Diencephalon (tissue), 1 donor: ENCODE measurements at places on chromosomes 12 and 14. TPM values are rescaled to one million over a fixed set of nuclear protein-coding genes. Genes with fewer than 3 reads are reported as not detected.

Gene FLVCR2
- total RNA-seq: 6.7 TPM

Gene DTX1
- 34.8 TPM for total RNA-seq

Gene CRADD
- total RNA-seq: 18.9 TPM

Gene FRS2
- total RNA-seq: 61.6 TPM

Gene HCAR1
- 0.69 TPM for total RNA-seq

Gene CIROP
- not detected for total RNA-seq

Gene SUPT16H
- 85.6 TPM for total RNA-seq

Gene GPR162
- total RNA-seq: 87.9 TPM

Gene TROAP
- total RNA-seq: 6.5 TPM

Gene RASSF3
- total RNA-seq: 4.8 TPM

Gene PIK3C2G
- under 0.01 TPM for total RNA-seq

Gene LGMN
- 50.7 TPM for total RNA-seq

Gene SNRPF
- total RNA-seq: 20.1 TPM

Gene CIDEB
- 2.8 TPM for total RNA-seq

Gene CEBPE
- not detected for total RNA-seq

Gene GTF2A1
- 75.7 TPM for total RNA-seq

Gene WASHC4
- total RNA-seq: 82.1 TPM

Gene MSI1
- 10.1 TPM for total RNA-seq

Gene ADAM21
- 0.69 TPM for total RNA-seq

Gene RD3L
- 1.2 TPM for total RNA-seq

Gene SPTB
- total RNA-seq: 28.1 TPM

Gene PRPF40B
- total RNA-seq: 14.1 TPM

Gene RGS6
- 10.6 TPM for total RNA-seq

Gene CPNE6
- total RNA-seq: 16.8 TPM

Gene INSM2
- total RNA-seq: 2.3 TPM

Gene TMPRSS12
- not detected for total RNA-seq

Gene LRP1-AS
- total RNA-seq: not detected

Gene CFAP73
- 3.7 TPM for total RNA-seq

Gene TDP1
- 27.7 TPM for total RNA-seq

Gene IL31
- total RNA-seq: not detected

Gene ATL1
- 128 TPM for total RNA-seq

Gene OTUB2
- total RNA-seq: 11.3 TPM

Gene PTPRB
- total RNA-seq: 10.1 TPM

Gene OASL
- 0.46 TPM for total RNA-seq

Gene NTF3
- total RNA-seq: 6.2 TPM

Gene ACIN1
- 91.8 TPM for total RNA-seq

Gene KIAA0586
- total RNA-seq: 27.5 TPM

Gene PRB2
- not detected for total RNA-seq

Gene KCNC2
- total RNA-seq: 41.5 TPM

Gene TAS2R46
- 3.2 TPM for total RNA-seq

Gene VWF
- 18.5 TPM for total RNA-seq

Gene RNU4-1
- total RNA-seq: under 0.01 TPM

Gene BMAL2
- 54.4 TPM for total RNA-seq

Gene BMP4
- total RNA-seq: 3.0 TPM

Gene DYRK4
- 27.7 TPM for total RNA-seq

Gene ZNF839
- total RNA-seq: 13.8 TPM

Gene GUCY2C
- not detected for total RNA-seq

Gene SELPLG
- 2.8 TPM for total RNA-seq

Gene PPP1R36
- total RNA-seq: 1.2 TPM
